ENCODE measurements at places on chromosomes 12 and 14. TPM values are rescaled to one million over a fixed set of nuclear protein-coding genes. Genes with fewer than 3 reads are reported as not detected.

DNA sequence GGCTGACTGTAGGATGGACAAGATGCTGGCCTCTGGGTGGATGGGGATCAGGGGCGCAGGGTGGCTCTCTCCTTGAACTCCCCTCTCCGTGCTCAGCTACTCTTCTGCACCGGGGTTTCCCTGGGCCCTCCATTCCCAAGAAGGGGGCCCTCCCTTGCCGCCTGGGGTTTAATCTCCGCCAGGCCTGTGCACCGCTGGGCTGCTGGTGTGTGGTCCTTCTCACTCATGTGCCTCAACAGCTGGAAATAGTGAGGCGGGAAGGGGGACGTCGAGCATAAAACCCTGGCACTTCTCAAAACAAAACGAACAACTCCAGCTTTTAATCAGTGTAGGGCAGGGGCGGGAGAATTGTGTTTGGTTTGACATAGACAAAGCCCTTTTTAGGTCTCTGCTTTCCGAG lies 19.0 kb upstream of the SMOC1 start:
- peaks cover 4% of the 10 kb centered on the region for H3K4me1 ChIP-seq
- DNase-seq = no peak
- no peak overlapping the region for H3K4me3 ChIP-seq
- no peaks in the 10 kb centered on the region for H3K36me3 ChIP-seq
- H3K27me3 ChIP-seq = peaks cover 1% of the 10 kb centered on the region
- H3K27ac ChIP-seq = no peak overlapping the region

Gene PGF
- 8.6 TPM for total RNA-seq

GRCh38 chr12:132888852-132889251 lies 1.4 kb upstream of the CHFR start:
- H3K4me3 ChIP-seq = peak overlapping the region; percentile 96
- peaks cover 15% of the 10 kb centered on the region for H3K27me3 ChIP-seq
- H3K27ac ChIP-seq = peak overlapping the region; percentile 22
- peaks cover 16% of the 10 kb centered on the region for H3K36me3 ChIP-seq
- no peak for DNase-seq

- peaks cover 43% of the 10 kb centered on the region for H3K36me3 ChIP-seq
- DNase-seq = no peak
- no peak overlapping the region for H3K4me3 ChIP-seq
- no peaks in the 10 kb centered on the region for H3K4me1 ChIP-seq
- H3K27me3 ChIP-seq = no peaks in the 10 kb centered on the region
- H3K27ac ChIP-seq = no peak overlapping the region
Observed at GRCh38 chr12:120142231-120142877, 25.8 kb upstream of the RAB35 start.

Gene KRT80
- 3.0 TPM for total RNA-seq

Gene ETNK1
- total RNA-seq = 105 TPM

- DNase-seq = no peak
- peaks cover 7% of the 10 kb centered on the region for H3K27me3 ChIP-seq
- H3K4me1 ChIP-seq = no peaks in the 10 kb centered on the region
- H3K4me3 ChIP-seq = no peak overlapping the region
- no peak overlapping the region for H3K27ac ChIP-seq
Observed at GRCh38 chr14:36454599-36455240, 65.3 kb downstream of the NKX2-1 start.
